Dermis blood vessel endothelial cell (primary cell): ENCODE measurements at places on chromosomes 1 and 21. TPM values are rescaled to one million over a fixed set of nuclear protein-coding genes. Genes with fewer than 3 reads are reported as not detected.

Gene ARHGEF10L
- 0.70 and 0.85 TPM in 2 replicates for total RNA-seq

Gene RHCE
- 0.34 and 0.93 TPM in 2 replicates for total RNA-seq

Gene NPHS2
- total RNA-seq: not detected in 2 replicates

Gene PGLYRP4
- total RNA-seq: not detected in 2 replicates

Gene DPT
- total RNA-seq: not detected in 2 replicates

Gene KRTAP12-1
- total RNA-seq: not detected in 2 replicates

Gene SMG7
- total RNA-seq: 26.7 and 44.4 TPM in 2 replicates

Gene CA6
- total RNA-seq: not detected in 2 replicates

Gene A3GALT2
- not detected in 2 replicates for total RNA-seq

Gene CCDC185
- 0.17 TPM in 1 of 2 replicates, not detected in the other for total RNA-seq

Gene ADAMTSL4
- total RNA-seq: 0.17 and 0.60 TPM in 2 replicates

Gene F13B
- not detected in 2 replicates for total RNA-seq

Gene PITHD1
- total RNA-seq: 41.2 and 43.8 TPM in 2 replicates

Gene S100A7A
- total RNA-seq: not detected in 2 replicates

Gene FAM151A
- not detected in 2 replicates for total RNA-seq

Gene KLHDC9
- total RNA-seq: 0.93 and 1.5 TPM in 2 replicates

Gene FCRL6
- not detected in 2 replicates for total RNA-seq

Gene CLIC6
- not detected in 2 replicates for total RNA-seq

Gene DNAJC8
- total RNA-seq: 54.1 and 68.1 TPM in 2 replicates

Gene OR2L3
- total RNA-seq: not detected in 2 replicates

Gene KISS1
- 0.14 TPM in 1 of 2 replicates, not detected in the other for total RNA-seq

Gene ZFP69B
- 1.2 and 2.0 TPM in 2 replicates for total RNA-seq

Gene AMY2B
- total RNA-seq: 0.51 and 1.4 TPM in 2 replicates
